Stimulated activated CD8-positive, alpha-beta memory T cell treated with anti-CD3 and anti-CD28 coated beads, Interleukin-4, amount 100 ng/mL, for 24 hours (primary cell): ENCODE measurements at places on chromosomes 5 and 9.

GRCh38 chr5:78162253-78162862 is 132.1 kb downstream of the AP3B1 start:
- DNase-seq, result no peak

DNA sequence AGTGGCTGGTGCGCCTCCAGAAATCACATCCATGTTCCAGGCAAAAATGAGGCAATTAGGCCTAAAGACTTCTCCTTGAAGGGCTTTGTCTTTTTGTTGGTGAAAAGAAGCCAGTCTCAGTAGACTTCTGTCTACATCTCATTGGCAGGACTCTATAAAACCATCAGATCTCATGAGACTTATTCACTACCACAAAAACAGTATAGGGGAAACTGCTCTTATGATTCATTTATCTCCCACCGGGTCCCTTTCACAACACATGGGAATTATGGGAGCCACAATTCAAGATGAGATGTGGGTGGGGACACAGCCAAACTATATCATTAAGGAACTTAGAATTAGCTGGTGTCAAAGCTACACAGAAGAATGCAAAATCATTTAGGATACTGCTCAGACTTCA is 77.7 kb upstream of the SNX2 start:
- DNase-seq, result no peak

GRCh38 chr9:15735083-15735857 is 182.4 kb downstream of the CCDC171 start:
- no peak for DNase-seq

- no peak for DNase-seq
Observed at GRCh38 chr9:95189251-95190098, 128.0 kb downstream of the FANCC start.

DNA sequence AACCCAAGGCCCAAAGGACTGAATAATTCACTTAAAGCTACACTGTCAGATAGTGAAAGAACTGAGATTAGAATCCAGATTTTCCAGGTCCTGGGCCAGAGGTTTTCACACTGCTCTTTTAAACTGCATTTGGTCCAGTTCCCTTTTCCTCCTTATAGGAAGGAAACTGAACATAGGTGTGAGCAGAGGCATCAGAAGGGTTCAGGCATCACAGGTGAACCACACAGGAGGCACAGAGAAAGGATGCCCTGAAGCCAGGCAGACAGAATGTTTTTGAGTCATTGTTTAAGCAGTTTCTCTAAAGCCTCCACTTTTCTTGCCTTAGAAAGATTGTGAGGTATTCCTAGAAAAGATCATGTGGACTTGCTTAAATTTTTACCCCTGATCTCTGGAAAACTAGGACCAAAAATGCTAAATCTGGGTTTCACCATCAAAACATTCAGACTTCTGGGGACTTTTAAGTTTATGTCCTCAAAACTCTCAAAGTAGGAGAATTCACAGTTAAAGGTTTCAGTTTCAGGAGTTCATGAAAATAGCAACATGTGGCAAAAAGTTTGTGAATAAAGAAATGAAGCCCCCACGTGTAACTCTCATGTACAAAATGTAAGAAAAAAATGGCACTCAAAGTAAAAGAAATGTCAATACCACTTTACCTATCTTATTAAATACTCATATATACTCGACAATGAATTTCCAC is 386.1 kb downstream of the NTRK2 start:
- DNase-seq, result no peak

DNA sequence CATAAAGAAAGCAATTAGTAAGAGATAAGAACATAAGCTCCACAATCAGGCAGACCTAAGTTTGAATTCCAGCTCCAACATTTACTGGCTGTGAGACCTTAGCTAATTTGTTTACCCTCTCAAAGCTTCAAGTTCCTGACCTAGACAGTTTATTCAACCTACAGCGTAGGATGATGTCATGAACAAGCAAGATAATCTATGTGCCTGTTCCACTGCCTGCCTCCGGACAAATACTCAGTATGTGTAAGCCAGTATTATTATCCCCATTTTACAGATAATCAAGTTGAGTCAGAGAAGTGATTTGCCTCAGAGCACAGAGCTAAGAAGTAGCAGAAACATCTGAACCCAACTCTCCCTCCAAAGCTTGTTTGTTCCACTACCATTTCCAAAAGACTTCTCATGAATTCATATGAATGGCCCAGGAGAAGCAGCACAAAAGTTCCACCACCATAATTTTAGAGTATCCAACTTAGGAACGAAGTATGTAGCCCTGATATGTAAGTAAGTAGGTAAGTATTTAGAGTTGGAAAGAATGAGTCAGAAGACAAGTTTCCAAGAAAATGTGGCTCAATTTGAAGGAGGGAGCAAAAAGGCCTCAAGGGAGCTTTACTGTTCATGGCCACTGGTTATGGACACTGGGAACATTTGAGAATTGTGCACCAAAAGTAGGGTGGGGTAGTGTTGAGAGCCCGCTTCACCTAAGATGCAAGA is 398.2 kb downstream of the NFIB start:
- no peak for DNase-seq

DNA sequence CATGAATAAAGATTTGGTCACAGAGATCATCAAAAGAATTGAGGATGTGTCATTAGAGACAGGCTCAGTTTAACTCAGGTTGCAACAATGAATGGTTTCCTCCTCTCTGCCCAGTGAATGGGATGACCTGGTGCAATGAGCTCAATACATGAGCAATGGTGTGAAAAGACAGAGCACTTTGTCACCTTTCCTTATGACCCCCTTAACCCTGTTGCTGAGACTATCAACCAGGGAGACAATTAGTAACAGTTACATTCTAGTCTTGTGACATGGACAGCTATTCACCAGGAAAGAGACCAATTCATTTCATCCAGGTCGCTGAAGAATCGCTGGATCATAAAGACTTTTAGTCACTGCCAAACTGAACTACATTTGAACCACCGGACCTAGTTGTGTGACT is 19.9 kb upstream of the CDH6 start:
- DNase-seq, result no peak

DNA sequence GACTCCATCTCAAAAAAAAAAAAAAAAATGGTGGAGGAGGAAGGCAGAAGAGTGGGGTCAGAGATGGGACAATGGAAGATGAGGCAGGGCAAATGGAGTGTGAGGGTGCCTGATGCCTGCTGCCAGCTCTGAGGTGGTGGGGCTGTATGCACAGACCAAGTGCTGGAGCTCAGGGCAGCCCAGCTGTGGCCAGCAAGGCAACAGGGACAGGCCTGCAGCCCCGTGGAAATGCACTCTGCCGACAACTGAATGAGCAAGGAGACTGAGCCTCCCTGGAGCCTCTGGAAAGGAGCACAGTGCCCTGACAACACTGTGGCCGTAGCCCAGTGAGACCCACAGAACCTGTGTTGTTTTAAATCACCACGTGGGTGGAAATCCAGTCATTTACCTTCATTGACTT is 22.9 kb upstream of the SMIM32 start:
- no peak for DNase-seq
